ENCODE measurements at places on chromosomes 16 and 17. TPM values are rescaled to one million over a fixed set of nuclear protein-coding genes. Genes with fewer than 3 reads are reported as not detected.

GRCh38 chr16:31409433-31409832 is 16.3 kb downstream of the ITGAD start:
- no peaks in the 10 kb centered on the region for H3K27me3 ChIP-seq
- no peaks in the 10 kb centered on the region for H3K36me3 ChIP-seq
- no peaks in the 10 kb centered on the region for H3K4me1 ChIP-seq
- no peak for DNase-seq
- H3K27ac ChIP-seq, result no peak overlapping the region
- no peak overlapping the region for H3K4me3 ChIP-seq

GRCh38 chr17:50664788-50665458 is 30.2 kb downstream of the ABCC3 start:
- peak overlapping the region; percentile 8 for H3K27ac ChIP-seq
- H3K27me3 ChIP-seq, result no peaks in the 10 kb centered on the region
- H3K36me3 ChIP-seq, result no peaks in the 10 kb centered on the region
- H3K4me3 ChIP-seq, result no peak overlapping the region

DNA sequence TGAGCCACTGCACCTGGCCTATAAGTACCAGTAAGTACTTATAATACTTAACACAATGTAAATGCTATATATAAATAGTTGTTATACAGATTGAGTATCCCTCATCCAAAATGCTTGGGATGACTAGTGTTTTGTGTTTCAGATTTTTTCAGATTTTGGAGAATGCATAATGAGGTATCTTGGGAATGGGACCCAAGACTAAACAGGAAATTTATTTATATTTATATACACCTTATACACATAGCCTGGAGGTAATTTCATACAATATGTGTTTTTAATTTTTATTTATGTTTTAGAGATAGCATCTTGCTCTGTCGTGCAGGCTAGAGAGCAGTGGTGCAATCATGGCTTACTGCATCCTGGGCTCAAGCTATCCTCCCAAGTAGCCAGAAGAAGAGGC is 9.8 kb upstream of the GCSH start:
- no peaks in the 10 kb centered on the region for H3K36me3 ChIP-seq
- no peaks in the 10 kb centered on the region for H3K4me1 ChIP-seq
- H3K4me3 ChIP-seq, result no peak overlapping the region
- no peaks in the 10 kb centered on the region for H3K27me3 ChIP-seq

DNA sequence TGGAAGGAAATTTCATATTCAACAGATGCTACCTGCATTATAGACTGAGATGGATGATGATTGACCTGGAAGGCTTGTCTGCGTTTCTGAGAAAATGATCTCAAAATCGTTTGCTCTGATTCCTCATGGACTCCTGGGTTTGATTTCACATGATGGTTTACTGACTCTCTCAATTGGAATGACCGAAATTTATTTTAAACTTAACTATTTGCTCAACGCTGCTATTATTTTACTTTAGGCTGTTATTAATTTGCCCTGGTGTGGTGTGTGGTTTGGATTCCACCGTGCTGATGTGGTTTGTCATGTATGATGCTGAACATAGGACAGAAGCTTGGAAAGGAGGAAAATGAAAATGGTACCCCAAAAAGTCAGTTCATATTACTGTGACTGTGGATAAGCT is 37.3 kb upstream of the ELAC2 start:
- no peak overlapping the region for H3K27ac ChIP-seq
- H3K27me3 ChIP-seq, result no peaks in the 10 kb centered on the region
- no peaks in the 10 kb centered on the region for H3K4me1 ChIP-seq
- no peaks in the 10 kb centered on the region for H3K36me3 ChIP-seq
- no peak for DNase-seq

- H3K27ac ChIP-seq, result no peak overlapping the region
- DNase-seq, result no peak
- H3K36me3 ChIP-seq, result no peaks in the 10 kb centered on the region
- no peaks in the 10 kb centered on the region for H3K27me3 ChIP-seq
- no peaks in the 10 kb centered on the region for H3K4me1 ChIP-seq
These were observed 84.7 kb downstream of the MYO1D start for GRCh38 chr17:32792207-32792606.

DNA sequence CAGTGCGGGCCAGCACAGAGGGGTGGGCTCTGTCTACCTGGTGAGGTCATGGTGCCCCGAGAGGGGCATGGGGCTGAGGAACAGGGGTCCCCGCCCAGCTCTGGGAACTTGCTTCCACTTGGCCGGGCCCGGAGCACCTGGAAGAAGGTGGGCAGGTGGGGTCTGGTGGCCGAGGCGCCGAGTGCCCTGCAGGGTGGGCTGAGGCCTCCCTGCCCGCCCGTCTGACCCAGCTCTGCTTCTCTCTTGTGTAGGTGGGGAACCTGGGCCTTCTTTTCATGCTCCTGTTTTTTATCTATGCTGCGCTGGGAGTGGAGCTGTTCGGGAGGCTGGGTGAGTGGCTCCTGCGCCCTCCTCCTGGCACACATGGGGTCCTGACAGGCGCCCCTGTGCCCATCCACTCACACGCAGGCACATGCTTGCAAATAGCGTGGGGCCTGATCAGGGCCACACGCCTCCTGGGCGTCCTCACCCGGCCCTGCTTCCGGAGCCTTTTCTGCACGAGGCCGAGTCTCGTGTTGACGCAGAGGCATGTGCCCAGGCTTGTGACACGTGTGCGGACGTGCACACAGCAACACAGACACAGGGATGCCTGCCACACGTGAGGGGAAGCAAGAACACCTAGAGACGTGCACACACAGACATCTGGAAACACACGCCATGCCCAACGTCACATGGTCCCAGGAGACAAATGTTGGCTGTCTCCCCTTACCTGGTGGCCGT is 8.2 kb downstream of the TPSG1 start:
- no peaks in the 10 kb centered on the region for H3K4me1 ChIP-seq
- DNase-seq, result no peak
- H3K27me3 ChIP-seq, result no peaks in the 10 kb centered on the region
- H3K36me3 ChIP-seq, result no peaks in the 10 kb centered on the region

GRCh38 chr16:49012961-49013726 is 268.5 kb downstream of the CBLN1 start:
- no peak overlapping the region for H3K27ac ChIP-seq
- H3K4me1 ChIP-seq, result no peaks in the 10 kb centered on the region

GRCh38 chr17:2814049-2814448 is 17.8 kb downstream of the RAP1GAP2 start:
- no peak overlapping the region for H3K27ac ChIP-seq
- no peak overlapping the region for H3K4me3 ChIP-seq
- H3K4me1 ChIP-seq, result 0 out of 2 replicates have a peak, but pooled peaks cover 2% of the 10 kb centered on the region
- no peaks in the 10 kb centered on the region for H3K27me3 ChIP-seq
- DNase-seq, result no peak

DNA sequence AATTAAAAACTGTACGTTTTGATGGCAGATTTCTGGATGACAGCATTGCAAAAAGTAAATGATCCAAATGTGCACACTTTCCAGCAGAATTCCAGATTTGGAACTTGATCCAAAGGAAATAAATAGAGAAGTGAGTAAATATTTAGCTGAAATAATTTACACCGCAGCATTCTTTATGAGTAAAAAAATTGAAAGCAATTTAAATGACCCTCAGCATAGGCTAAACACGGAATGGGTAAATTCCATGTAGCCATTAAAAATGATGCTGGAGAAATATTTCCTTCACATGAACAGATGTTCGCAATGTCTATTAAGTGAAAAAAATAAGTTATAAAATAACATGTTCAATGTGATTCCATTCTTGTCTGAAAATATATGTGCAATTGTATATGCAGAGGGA is 424.8 kb downstream of the HS3ST3B1 start:
- no peaks in the 10 kb centered on the region for H3K36me3 ChIP-seq
- DNase-seq, result no peak
- H3K27ac ChIP-seq, result no peak overlapping the region
- H3K4me1 ChIP-seq, result no peaks in the 10 kb centered on the region
- no peaks in the 10 kb centered on the region for H3K27me3 ChIP-seq

GRCh38 chr16:15946257-15947044 is 3.0 kb upstream of the ABCC1 start:
- H3K27me3 ChIP-seq, result no peaks in the 10 kb centered on the region
- H3K27ac ChIP-seq, result peak overlapping the region; percentile 96

- H3K27me3 ChIP-seq, result peaks cover 49% of the 10 kb centered on the region
- no peak overlapping the region for H3K27ac ChIP-seq
- no peak overlapping the region for H3K4me3 ChIP-seq
- no peaks in the 10 kb centered on the region for H3K36me3 ChIP-seq
- H3K4me1 ChIP-seq, result no peaks in the 10 kb centered on the region
- no peak for DNase-seq
These were observed 26.4 kb upstream of the CD300E start for GRCh38 chr17:74649909-74650308.

- peaks cover 10% of the 10 kb centered on the region for H3K4me1 ChIP-seq
- DNase-seq, result no peak
- H3K27me3 ChIP-seq, result no peaks in the 10 kb centered on the region
- H3K27ac ChIP-seq, result no peak overlapping the region
- no peak overlapping the region for H3K4me3 ChIP-seq
These were observed 9.2 kb upstream of the ABR start for GRCh38 chr17:1188812-1189504.

DNA sequence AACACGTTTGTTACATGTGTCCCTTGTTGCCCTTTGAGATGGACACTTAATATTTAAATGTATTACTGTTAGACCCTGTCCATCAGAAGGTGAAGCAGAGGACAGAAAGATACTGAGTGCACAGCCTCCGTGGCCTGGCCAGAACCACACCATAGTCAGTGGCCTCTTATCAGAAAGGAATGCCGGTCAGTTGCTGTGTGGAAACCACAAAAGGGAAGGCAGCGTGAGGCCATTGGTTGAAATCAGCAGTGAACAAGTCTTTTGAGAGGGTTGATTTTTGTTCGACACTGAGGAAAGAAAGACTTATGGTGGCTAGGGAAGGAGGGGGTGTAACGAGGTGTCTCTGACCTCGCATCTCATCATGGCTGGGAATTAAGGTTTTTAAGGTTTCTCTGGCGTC is 85.4 kb upstream of the CLEC18A start:
- H3K36me3 ChIP-seq, result no peaks in the 10 kb centered on the region
- DNase-seq, result no peak
- no peak overlapping the region for H3K27ac ChIP-seq

- no peaks in the 10 kb centered on the region for H3K36me3 ChIP-seq
- no peak for DNase-seq
- H3K4me3 ChIP-seq, result no peak overlapping the region
- H3K27ac ChIP-seq, result no peak overlapping the region
- no peaks in the 10 kb centered on the region for H3K27me3 ChIP-seq
- H3K4me1 ChIP-seq, result no peaks in the 10 kb centered on the region
These were observed 48.9 kb downstream of the TANGO6 start for GRCh38 chr16:68892214-68892613.

GRCh38 chr17:42405963-42406495 is 17.0 kb downstream of the CAVIN1 start:
- no peak overlapping the region for H3K4me3 ChIP-seq
- no peak overlapping the region for H3K27ac ChIP-seq
- no peaks in the 10 kb centered on the region for H3K27me3 ChIP-seq
- peaks cover 53% of the 10 kb centered on the region for H3K4me1 ChIP-seq

- H3K27ac ChIP-seq, result peak overlapping the region; percentile 34
- DNase-seq, result no peak
- H3K4me1 ChIP-seq, result peaks cover 17% of the 10 kb centered on the region
- no peaks in the 10 kb centered on the region for H3K36me3 ChIP-seq
These were observed 14.6 kb upstream of the KCTD13 start for GRCh38 chr16:29940656-29941055.

DNA sequence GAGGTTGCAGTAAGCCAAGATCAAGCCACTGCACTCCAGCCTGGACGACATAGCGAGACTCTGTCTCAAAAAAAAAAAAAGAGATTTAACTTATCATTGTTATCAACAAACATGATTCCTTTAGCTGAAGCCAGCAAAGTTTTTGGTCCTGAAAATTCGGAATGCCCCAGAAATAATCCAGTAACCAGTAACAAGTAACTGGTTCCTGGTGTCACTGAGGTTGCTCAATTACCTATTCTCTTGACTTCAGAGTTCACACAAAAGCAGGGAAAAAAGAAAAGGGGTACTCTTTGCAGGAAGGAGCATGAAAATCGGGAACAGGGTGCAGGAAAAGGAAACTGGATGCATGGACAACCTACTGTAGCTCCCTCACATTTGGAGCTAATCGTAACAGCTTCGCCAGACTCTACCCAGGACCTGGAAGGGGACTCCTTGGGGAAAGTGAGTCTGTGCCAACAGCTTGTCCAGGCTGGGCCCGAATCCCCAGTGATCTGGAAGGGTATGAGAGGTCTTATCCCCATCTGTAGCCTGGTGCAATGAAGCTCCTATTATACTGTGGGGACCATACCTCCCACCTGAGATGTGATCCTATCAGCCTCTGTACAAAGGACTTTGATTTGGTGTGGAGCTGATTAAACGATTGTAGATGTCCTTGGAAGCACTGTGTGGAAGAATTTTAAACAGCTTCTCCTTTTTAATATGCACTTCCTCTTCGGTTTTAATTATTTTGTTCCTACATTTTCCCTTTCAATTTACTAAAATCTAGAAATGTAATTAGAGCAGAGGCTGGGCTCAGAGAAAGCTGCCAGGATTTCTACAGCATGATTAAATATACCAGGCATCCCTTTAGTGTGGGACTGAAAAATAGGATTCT is 3.4 kb upstream of the SPOP start:
- no peak for DNase-seq
- no peak overlapping the region for H3K27ac ChIP-seq
- H3K4me3 ChIP-seq, result no peak overlapping the region

- H3K4me1 ChIP-seq, result no peaks in the 10 kb centered on the region
- no peak for DNase-seq
- peaks cover 1% of the 10 kb centered on the region for H3K27me3 ChIP-seq
- H3K36me3 ChIP-seq, result no peaks in the 10 kb centered on the region
- H3K27ac ChIP-seq, result no peak overlapping the region
These were observed 106.2 kb upstream of the CLEC3A start for GRCh38 chr16:77916111-77916510.

- no peak overlapping the region for H3K4me3 ChIP-seq
- H3K36me3 ChIP-seq, result no peaks in the 10 kb centered on the region
- H3K4me1 ChIP-seq, result peaks cover 12% of the 10 kb centered on the region
- no peaks in the 10 kb centered on the region for H3K27me3 ChIP-seq
- no peak for DNase-seq
These were observed 26.9 kb downstream of the TK2 start for GRCh38 chr16:66522816-66523590.

OR2C1 gene
- total RNA-seq, result not detected

TPPP3 gene
- total RNA-seq, result 0.95 TPM

KRTAP4-6 gene
- not detected for total RNA-seq

CACNG1 gene
- total RNA-seq, result 0.13 TPM

MYH8 gene
- total RNA-seq, result not detected

HOXB5 gene
- total RNA-seq, result 67.2 TPM

PIMREG gene
- total RNA-seq, result 41.2 TPM

TBC1D28 gene
- total RNA-seq, result not detected

CSH1 gene
- not detected for total RNA-seq

PHKG2 gene
- total RNA-seq, result 43.1 TPM

TTLL6 gene
- total RNA-seq, result 2.5 TPM

TMEM107 gene
- 10.6 TPM for total RNA-seq

ATP2C2 gene
- 0.67 TPM for total RNA-seq

TEKT1 gene
- not detected for total RNA-seq

DCTPP1 gene
- total RNA-seq, result 120 TPM

SOX15 gene
- 0.33 TPM for total RNA-seq

ASGR1 gene
- total RNA-seq, result 1.3 TPM

Data from Panc1 (cell line).